Effector memory CD4-positive, alpha-beta T cell (primary cell): ENCODE measurements at places on chromosomes 11 and 22.

DNA sequence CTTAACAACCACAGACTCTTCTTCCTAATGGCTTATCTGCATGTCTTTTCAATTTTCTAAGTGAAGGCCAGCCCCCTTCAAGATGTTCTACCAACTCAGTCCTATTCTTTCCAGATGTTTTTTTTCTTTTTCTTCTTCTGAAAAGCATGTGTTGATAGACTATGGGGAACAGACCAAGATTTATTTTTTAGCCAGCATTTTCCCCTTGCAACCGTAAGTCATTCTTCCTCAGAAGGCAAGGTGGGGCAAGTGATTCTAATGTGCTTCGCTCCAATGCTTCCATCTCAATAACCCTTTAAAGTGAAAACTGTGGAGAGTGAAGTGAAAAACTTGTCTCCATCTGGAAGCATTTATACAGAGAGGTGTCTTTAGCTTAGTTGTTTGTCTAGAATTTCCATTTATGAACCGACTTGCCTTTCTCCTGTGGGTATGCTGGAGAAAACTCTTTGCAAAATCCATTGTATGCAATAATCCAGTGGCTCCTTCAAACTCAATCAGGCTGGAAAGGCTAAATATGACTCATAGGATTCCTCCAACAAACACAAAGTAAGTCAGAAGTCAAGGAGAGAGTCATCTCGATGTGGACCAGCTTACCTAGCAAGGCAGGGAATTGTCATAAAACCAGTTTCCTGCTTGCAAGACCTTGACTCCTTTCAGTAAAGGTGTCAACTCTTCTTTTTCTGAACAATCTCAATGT is 83.7 kb downstream of the MAML2 start:
- H3K4me1 ChIP-seq = peaks cover 64% of the 10 kb centered on the region
- no peak for DNase-seq
- H3K27me3 ChIP-seq = no peaks in the 10 kb centered on the region

DNA sequence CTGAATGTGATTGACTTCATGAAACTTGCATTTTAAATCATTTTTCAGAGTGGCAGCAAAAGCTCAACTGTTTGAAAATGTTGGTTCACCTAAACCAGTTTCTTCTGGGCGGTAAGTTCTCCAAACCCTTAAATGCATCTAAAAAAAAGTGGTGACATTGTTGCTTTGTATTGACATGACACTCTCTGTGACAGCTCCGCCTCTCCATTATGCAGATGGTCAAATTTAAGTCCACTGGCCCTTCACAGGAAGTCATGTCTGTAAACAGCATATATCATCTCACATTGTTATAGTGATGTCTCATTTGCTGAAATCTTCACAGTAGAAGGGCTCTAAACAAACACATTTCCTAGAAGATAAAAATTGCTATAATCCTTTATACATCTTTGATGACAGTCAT is 150.7 kb downstream of the PGR start:
- no peak overlapping the region for H3K27ac ChIP-seq
- no peaks in the 10 kb centered on the region for H3K4me1 ChIP-seq
- DNase-seq = no peak
- H3K27me3 ChIP-seq = no peaks in the 10 kb centered on the region
- H3K36me3 ChIP-seq = no peaks in the 10 kb centered on the region

GRCh38 chr22:22691716-22692701 is 47.6 kb downstream of the GGTLC2 start:
- no peaks in the 10 kb centered on the region for H3K27me3 ChIP-seq
- H3K4me3 ChIP-seq = no peak overlapping the region
- H3K36me3 ChIP-seq = no peaks in the 10 kb centered on the region
- no peaks in the 10 kb centered on the region for H3K4me1 ChIP-seq

- no peak overlapping the region for H3K27ac ChIP-seq
- no peak overlapping the region for H3K4me3 ChIP-seq
- no peaks in the 10 kb centered on the region for H3K4me1 ChIP-seq
Observed at GRCh38 chr11:19820100-19820499, 107.5 kb downstream of the NAV2 start.

DNA sequence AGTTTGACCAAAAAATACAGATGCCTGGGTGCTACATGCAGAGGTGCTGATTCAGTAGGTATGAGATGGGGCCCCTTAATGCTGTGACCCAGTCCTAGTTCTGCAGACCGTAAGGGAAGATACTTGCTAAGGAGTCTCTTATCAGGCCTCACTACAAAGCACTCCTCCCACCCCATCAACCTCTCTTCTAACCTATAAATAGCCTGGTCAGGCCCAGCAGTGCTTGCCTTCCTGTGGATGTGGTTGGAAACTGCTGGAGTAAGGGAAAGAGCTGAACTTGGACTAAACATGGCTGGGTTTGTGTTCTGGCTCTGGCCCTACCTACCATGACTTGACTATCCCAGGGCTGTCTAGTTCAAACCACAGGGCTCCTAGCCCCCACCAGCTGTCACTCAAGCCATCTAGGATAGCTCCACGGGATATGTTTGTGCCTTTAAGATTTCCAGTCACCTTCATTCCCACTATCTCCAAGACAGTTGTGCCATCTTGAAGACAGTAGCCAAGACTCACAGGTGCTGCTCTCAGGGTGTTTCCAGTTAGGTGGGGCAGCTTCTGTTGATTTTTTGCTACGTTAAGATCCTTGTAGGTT is 9.5 kb upstream of the DKK3 start:
- DNase-seq = no peak
- H3K4me1 ChIP-seq = no peaks in the 10 kb centered on the region
- H3K27ac ChIP-seq = no peak overlapping the region
- no peak overlapping the region for H3K4me3 ChIP-seq

GRCh38 chr22:36839356-36840073 is 21.3 kb upstream of the NCF4 start:
- H3K4me1 ChIP-seq = no peaks in the 10 kb centered on the region
- H3K4me3 ChIP-seq = no peak overlapping the region
- no peak for DNase-seq
- H3K27ac ChIP-seq = no peak overlapping the region

- H3K4me1 ChIP-seq = no peaks in the 10 kb centered on the region
- DNase-seq = no peak
- no peaks in the 10 kb centered on the region for H3K36me3 ChIP-seq
- H3K4me3 ChIP-seq = no peak overlapping the region
- no peaks in the 10 kb centered on the region for H3K27me3 ChIP-seq
- no peak overlapping the region for H3K27ac ChIP-seq
Observed at GRCh38 chr11:70478166-70478890, 80.0 kb downstream of the CTTN start.

- no peak for DNase-seq
- H3K4me1 ChIP-seq = no peaks in the 10 kb centered on the region
- H3K36me3 ChIP-seq = no peaks in the 10 kb centered on the region
- no peak overlapping the region for H3K4me3 ChIP-seq
- H3K27ac ChIP-seq = no peak overlapping the region
Observed at GRCh38 chr22:48805516-48805915, 1022.2 kb downstream of the BRD1 start.
